Glutamatergic neuron (in vitro differentiated cells): ENCODE measurements at places on chromosomes 2 and 18. TPM values are rescaled to one million over a fixed set of nuclear protein-coding genes. Genes with fewer than 3 reads are reported as not detected.

The POTEE gene
- 1.4 TPM for total RNA-seq

The TGFA gene
- total RNA-seq = 4.7 TPM

The CNGA3 gene
- 7.6 TPM for total RNA-seq

The CCDC88A gene
- total RNA-seq = 400 TPM

The CHRNG gene
- total RNA-seq = 3.5 TPM
